Hepatocyte (in vitro differentiated cells): ENCODE measurements at places on chromosomes 5 and 9. TPM values are rescaled to one million over a fixed set of nuclear protein-coding genes. Genes with fewer than 3 reads are reported as not detected.

DNA sequence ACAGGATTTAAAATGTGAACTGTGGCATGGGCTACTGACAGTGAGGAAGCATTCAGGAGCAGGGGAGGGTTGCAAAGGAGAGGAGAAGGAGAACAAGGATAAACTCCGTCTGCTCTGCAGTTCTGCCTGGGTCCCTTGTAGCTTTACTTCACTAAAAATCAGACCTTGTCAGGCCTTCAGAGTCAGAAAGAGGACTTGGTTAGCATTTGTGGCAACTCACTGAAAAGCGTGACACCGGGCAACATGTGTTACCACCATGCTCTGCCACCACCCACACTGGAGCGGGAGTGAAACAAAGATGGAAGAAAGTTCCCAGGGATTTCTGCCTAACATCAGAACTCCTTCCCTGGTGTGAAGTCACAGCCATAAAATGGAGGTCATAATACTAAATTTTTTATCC is 19.3 kb downstream of the FYB1 start:
- peaks cover 5% of the 10 kb centered on the region for H3K4me1 ChIP-seq
- no peak overlapping the region for H3K4me3 ChIP-seq
- DNase-seq = no peak
- H3K27me3 ChIP-seq = no peaks in the 10 kb centered on the region
- H3K36me3 ChIP-seq = no peaks in the 10 kb centered on the region

DNA sequence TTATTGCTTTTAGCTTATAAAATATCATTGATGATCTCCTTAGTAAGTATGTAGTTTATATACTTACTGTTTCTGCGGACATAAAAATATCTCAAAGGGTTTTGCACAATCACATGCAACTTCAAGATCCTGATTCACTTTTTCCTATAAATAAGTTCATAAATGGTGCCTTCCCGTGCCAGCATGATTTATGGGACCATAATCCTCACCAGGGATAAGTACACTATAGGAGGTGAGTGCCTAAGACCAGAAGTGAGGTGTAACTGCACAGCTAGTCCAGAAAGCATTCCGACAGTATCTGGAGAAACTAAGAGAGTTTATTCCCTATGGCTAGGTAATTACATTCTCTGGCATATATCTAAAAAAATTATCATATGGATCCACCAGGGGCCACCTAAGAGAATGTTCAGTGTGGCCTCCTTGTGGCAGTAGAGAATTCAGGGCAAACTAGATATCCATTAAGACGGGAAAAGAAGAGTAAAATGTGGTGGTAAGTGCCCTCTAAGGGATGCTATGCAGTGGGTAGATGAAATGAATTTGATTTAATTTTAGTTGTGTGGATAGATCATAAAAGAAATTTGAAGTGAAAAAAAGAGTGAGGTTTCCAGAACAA is 402.5 kb upstream of the SLC24A2 start:
- DNase-seq = peak; percentile 32
- no peak overlapping the region for H3K4me3 ChIP-seq
- no peaks in the 10 kb centered on the region for H3K27me3 ChIP-seq
- no peaks in the 10 kb centered on the region for H3K36me3 ChIP-seq

DNA sequence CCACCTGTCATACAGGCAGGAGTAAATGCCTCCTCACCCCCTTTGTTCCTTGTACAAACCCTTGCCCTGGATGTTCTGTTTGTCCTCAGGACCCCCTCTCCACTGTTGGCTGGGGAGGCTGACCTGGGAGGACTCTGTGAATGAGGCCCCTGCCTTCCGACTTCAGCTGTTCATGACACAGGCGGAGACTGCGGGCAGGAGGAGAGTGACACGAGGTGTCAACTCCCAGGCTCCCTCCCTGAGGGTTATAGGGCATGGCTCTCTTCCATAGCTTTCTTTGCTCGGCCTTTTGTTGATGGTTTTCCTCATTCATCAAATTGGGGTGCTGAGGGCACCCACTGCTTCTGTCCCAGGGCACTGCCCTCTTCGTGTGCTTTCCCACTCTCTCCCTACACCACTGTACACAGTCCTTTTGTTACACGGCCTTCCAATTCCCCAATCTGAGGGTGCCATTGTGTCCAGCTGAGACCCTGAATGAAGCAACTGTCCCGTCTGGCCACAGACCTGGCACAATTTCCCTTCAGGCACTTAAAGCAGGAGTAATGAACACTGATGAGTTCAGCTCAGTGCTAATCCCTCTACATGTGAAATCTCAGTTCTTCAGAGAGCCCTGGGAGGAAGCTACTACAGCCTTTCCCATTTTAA is 33.8 kb downstream of the KCNIP1 start:
- H3K4me1 ChIP-seq = no peaks in the 10 kb centered on the region
- H3K4me3 ChIP-seq = no peak overlapping the region
- no peaks in the 10 kb centered on the region for H3K36me3 ChIP-seq
- no peaks in the 10 kb centered on the region for H3K27me3 ChIP-seq
- H3K27ac ChIP-seq = no peak overlapping the region

DNA sequence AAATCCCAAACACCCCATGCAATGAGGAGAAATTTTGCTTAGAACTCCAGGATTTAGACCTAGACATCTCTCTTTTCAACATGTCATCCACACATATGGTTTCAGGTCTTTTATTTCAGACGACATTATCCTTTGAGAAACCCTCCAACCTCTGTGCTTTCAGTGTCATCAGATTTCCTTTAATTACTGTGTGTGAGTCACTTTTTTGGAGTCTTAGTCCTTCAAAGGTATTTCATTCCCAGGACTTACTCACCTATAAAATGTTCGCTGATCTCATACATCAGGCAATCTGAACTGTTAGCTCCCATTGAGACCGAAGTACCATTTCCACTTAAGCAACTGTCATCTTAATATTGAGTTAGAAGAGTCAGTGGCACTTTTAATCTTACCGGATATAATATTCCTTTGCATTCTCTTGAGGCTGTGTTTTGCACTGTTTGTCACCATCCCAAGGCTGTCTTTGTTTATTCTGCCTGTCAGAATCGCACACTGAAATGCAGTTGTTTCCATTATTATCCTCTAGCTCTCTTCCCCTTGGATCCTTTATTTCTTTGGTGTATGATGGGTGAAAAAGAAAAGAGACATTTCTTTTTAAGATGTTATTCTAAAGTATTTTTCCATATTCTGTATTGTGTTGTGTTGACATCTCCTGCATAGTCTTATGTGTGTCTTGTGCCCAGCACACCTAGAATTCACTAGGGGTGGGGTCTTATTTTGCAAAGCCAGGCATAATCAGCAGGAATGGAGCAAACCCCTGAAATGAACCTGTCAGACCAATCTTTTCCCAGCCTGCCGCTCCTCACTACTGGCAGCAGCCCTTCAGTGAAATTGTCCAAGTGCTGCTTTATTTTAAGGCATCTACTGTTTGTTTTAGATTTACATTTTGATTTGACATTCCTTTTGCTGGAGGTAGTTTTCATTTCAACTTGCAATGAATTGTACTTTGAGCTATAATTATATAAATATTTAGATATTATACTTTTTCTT is 155.4 kb downstream of the PAM start:
- H3K36me3 ChIP-seq = no peaks in the 10 kb centered on the region
- no peak overlapping the region for H3K4me3 ChIP-seq
- H3K27ac ChIP-seq = no peak overlapping the region
- no peaks in the 10 kb centered on the region for H3K27me3 ChIP-seq
- H3K4me1 ChIP-seq = peaks cover 7% of the 10 kb centered on the region

- peak; percentile 63 for DNase-seq
- no peak overlapping the region for H3K27ac ChIP-seq
- no peaks in the 10 kb centered on the region for H3K27me3 ChIP-seq
Observed at GRCh38 chr9:122991370-122991830, 42.1 kb upstream of the GPR21 start.

The PRR7 gene
- total RNA-seq = 4.8 TPM in 2 replicates

The TARS1 gene
- total RNA-seq = 206 and 237 TPM in 2 replicates

DNA sequence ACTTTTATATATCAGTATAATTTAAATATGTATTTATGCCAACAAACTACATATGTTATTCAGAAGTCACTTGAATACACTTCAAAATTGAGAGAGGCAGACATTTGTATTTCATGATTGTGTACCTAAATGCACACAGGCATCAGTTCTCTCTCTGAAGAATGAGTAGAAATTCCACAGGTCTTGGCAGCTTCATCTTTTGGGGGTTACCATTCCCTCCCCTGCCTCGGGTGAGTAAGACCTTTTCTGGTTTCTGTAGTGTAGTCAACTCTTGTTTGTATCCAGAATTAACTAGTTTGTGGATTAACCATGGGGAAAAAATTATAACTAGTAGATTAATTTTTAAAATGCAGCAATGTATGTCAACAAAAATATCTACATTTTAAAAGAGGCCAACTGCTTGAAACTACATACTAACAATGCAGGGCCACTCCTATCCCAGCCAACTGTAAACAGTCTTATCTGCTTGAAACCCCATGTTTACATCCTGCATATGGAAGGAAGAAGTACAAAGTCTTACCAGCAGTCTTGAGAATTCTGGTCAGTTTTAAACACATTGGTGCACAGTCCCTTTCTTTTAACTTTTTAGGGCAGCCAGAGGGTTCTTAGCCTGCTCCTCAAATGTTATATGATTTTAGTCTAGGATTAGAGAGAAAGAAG is 339.6 kb upstream of the KIF2A start:
- no peaks in the 10 kb centered on the region for H3K27me3 ChIP-seq
- H3K4me1 ChIP-seq = no peaks in the 10 kb centered on the region
- no peaks in the 10 kb centered on the region for H3K36me3 ChIP-seq
- no peak overlapping the region for H3K4me3 ChIP-seq
- H3K27ac ChIP-seq = peak overlapping the region; percentile 78
- DNase-seq = peak; percentile 11

The MZB1 gene
- not detected in 2 replicates for total RNA-seq

DNA sequence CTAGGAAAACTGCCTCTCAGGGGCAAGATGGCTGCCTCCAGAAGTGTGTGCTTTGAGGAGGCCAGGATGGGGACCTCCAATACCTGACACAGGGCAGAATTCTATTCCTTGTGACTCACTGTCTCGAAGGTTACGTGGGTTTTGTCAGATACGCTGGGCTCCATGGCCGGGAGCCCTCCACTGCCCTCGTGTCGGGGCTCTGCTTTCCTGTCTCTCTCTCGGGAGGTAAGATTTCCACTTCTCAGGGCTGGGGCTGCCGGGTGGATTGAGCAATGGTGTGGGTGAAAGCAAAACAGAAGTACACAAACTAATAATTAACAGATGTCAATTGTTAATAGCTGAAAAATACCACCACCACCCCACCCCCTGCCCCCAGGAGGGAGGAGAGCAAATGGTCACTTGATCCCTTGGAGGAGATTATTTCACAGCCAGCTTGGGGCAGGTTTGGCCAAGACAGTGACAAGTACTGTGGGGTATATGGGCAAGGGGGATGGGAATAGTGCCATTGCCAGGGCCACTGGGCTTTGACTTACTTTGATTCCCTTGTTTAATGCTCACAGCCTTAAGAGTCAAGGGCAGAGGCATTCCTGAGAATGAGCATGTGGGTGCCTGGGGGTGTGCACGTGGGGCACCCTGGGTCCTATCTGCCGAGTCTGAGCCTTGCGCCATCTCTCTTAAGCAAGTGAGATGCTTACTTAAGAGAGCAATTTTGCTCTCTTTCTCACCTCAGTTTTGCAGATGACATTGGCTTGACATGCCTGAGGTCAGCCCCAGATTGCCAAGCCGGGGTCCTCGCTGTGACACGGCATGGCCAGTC is 28.8 kb upstream of the DAB2IP start:
- no peaks in the 10 kb centered on the region for H3K27me3 ChIP-seq
- peak overlapping the region; percentile 68 for H3K27ac ChIP-seq
- H3K4me3 ChIP-seq = no peak overlapping the region
- peaks cover 12% of the 10 kb centered on the region for H3K4me1 ChIP-seq

The C5orf63 gene
- total RNA-seq = 0.23 and 0.24 TPM in 2 replicates

GRCh38 chr5:176447591-176447977 is 601 bp upstream of the FAF2 start:
- peak overlapping the region; percentile 47 for H3K4me3 ChIP-seq
- H3K27ac ChIP-seq = peak overlapping the region; percentile 97
- no peaks in the 10 kb centered on the region for H3K36me3 ChIP-seq
- no peak for DNase-seq
- H3K4me1 ChIP-seq = peaks cover 18% of the 10 kb centered on the region

- H3K27ac ChIP-seq = no peak overlapping the region
- H3K27me3 ChIP-seq = peaks cover 3% of the 10 kb centered on the region
- H3K36me3 ChIP-seq = no peaks in the 10 kb centered on the region
Observed at GRCh38 chr5:476102-476813, 33.3 kb downstream of the EXOC3 start.

The OTULIN gene
- 23.9 and 45.2 TPM in 2 replicates for total RNA-seq

The CCL19 gene
- not detected in 2 replicates for total RNA-seq

- no peak overlapping the region for H3K27ac ChIP-seq
- no peak for DNase-seq
- no peaks in the 10 kb centered on the region for H3K36me3 ChIP-seq
- no peaks in the 10 kb centered on the region for H3K4me1 ChIP-seq
Observed at GRCh38 chr5:53871775-53872174, 311.3 kb downstream of the NDUFS4 start.

DNA sequence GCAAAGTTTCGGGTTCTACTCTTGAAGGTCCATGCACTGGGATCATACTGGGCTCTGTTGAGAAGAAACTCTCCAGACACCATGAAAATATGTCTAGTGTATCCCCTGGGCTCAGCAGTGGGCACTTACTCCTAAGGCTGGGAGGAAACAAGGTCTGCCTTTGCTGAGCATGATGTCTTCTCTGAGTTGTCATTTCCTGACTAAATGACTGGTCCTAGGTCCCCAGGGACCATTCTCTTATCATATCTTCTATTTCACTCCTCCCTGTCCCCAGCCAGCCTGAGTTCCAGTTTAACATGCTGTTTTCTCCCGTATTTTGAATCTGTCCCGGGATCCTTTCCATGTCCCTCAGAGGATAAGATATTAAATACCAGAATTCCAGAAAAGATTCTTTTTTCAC is 225.4 kb downstream of the MTRR start:
- H3K36me3 ChIP-seq = no peaks in the 10 kb centered on the region
- DNase-seq = no peak
- H3K27ac ChIP-seq = no peak overlapping the region
- no peak overlapping the region for H3K4me3 ChIP-seq

- peaks cover 6% of the 10 kb centered on the region for H3K4me1 ChIP-seq
- no peaks in the 10 kb centered on the region for H3K36me3 ChIP-seq
- no peaks in the 10 kb centered on the region for H3K27me3 ChIP-seq
- DNase-seq = no peak
- H3K4me3 ChIP-seq = no peak overlapping the region
Observed at GRCh38 chr9:13993632-13994185, 320.2 kb downstream of the NFIB start.

The CD14 gene
- total RNA-seq = 0.84 and 2.3 TPM in 2 replicates

- no peak overlapping the region for H3K27ac ChIP-seq
- no peaks in the 10 kb centered on the region for H3K4me1 ChIP-seq
- H3K27me3 ChIP-seq = no peaks in the 10 kb centered on the region
- no peaks in the 10 kb centered on the region for H3K36me3 ChIP-seq
- DNase-seq = peak; percentile 9
Observed at GRCh38 chr9:38521762-38522161, 97.5 kb upstream of the IGFBPL1 start.

GRCh38 chr9:7707934-7708333 is 91.6 kb downstream of the DMAC1 start:
- H3K4me3 ChIP-seq = no peak overlapping the region
- no peaks in the 10 kb centered on the region for H3K36me3 ChIP-seq
- no peak for DNase-seq
- H3K27me3 ChIP-seq = no peaks in the 10 kb centered on the region
- H3K4me1 ChIP-seq = peaks cover 6% of the 10 kb centered on the region

The WDR38 gene
- not detected in 2 replicates for total RNA-seq

- peaks cover 21% of the 10 kb centered on the region for H3K4me1 ChIP-seq
- no peaks in the 10 kb centered on the region for H3K36me3 ChIP-seq
- no peaks in the 10 kb centered on the region for H3K27me3 ChIP-seq
- no peak for DNase-seq
- H3K27ac ChIP-seq = peak overlapping the region; percentile 4
Observed at GRCh38 chr5:54537725-54538124, 20.2 kb downstream of the SNX18 start.

The SLC45A2 gene
- 1.4 TPM in 1 of 2 replicates, not detected in the other for total RNA-seq
